ENCODE measurements at places on chromosomes 16 and 17.

DNA sequence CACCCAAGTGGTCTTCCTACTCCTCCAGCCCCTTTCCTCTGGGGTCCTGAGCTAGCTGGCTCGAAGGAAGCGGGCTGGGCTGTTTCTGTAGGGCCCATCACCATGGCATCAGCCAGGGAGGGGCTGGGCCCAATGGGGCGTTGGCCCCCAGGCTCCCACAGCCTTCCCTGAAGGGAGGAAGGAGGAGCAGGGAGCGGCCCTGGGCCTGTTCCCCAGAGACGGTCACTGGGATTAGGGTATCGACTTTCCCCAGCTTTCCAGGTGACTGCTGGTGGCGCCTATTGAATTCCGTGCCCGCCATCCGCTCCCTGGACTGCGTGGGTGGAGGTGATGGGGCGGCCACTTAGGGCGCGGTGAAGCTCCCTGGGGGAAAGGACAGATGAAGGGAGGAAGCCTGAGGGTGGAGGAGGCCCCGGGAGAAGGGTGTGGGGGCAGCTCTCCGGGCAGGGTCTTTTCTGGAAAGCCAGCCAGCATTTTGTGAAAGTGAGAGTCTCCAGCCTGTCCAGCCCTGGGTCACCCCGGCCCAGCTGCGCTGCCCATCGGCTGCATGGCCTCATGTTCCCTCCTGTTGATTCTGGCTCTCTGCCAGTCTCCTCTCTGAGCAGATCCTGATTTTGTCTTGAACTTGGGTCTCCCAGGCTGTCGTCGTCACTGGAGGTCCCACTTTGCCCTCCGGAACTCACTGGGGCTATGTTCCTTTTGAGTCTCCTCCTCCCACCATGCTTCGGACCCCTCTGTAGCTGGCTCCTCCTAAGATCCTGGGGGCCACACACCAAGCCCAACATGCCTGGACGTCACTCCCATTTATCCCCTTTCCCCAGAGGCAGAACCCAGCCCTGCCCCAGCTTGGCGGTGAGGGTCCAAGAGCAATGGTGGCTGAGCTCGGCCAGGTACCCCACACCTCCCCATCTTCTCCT lies 9.8 kb downstream of the NHERF1 start:
- no peak for DNase-seq

DNA sequence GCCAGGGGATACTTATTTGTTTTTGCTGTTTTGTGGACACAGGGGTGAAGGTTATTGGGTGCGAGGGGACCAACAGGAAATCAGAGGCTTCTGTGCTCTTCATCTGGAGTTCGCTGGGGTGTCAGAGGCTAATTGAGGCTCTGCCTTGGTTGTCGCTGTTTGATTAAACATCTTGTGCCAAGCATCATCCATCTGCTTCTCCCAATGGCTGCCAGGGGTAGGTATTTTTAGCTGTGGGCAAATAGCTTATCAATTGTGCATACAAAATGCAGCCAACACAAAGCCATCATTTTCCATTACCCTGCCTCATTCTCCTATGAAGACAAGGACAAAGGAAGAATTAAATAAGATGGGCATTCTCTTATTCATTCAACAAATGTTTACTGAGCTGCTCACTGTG lies 27.8 kb downstream of the GPR139 start:
- no peak for DNase-seq

DNA sequence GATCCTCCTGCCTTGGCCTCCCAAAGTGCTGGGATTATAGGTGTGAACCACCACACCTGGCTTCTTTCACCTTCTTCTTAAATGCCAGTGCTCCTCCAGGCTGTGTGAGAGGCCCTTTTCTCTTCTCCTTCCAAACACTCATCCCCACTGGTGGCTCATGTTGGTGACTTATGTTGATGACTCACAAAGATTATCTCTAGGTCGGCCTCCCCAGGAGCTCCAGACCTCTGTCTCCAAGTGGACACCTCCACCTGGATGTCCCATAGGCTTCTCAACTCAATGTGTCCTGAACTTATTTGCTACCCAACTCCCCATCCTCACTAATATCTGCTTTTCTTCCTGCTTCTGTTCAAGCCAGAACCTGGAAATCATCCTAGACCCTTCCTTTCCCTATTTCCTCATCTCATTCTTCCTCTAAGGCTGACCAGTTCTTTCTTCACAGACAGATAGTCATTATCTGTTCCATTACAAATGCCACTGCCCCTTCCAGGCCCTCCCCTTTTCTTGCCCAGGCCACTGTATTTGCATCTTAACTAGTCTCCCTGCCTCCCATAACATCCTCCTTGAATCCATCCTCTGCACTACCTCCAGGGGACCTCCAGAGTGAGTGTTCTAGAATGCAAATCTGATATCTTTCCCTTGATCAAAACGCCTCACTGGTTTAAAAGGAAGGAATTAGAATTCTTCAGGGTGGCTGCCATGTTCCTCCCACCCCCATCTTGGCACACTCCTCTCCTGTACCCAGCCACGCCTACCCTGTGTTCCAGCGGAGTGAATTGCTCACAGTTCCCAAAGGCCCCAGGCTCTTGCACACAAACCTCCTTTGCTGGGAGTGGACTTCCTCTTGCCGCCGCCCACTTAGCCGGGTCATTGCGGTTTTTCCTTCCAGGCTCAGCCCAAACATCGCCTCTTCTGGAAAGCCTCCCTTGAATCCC lies 34.8 kb upstream of the FBXO47 start:
- DNase-seq, result no peak

GRCh38 chr16:7055443-7055842 lies 277.2 kb upstream of the RBFOX1 start:
- no peak for DNase-seq

- no peak for DNase-seq
Observed at GRCh38 chr17:53475002-53475401, 347.7 kb upstream of the KIF2B start.

GRCh38 chr16:81873206-81873605 lies 94.1 kb downstream of the PLCG2 start:
- no peak for DNase-seq

- no peak for DNase-seq
Observed at GRCh38 chr17:78973792-78974520, 5.8 kb downstream of the LGALS3BP start.

- DNase-seq, result no peak
Observed at GRCh38 chr16:8717892-8718415, 43.5 kb downstream of the ABAT start.

GRCh38 chr17:726271-726919 lies 6.0 kb upstream of the TLCD3A start:
- DNase-seq, result no peak

DNA sequence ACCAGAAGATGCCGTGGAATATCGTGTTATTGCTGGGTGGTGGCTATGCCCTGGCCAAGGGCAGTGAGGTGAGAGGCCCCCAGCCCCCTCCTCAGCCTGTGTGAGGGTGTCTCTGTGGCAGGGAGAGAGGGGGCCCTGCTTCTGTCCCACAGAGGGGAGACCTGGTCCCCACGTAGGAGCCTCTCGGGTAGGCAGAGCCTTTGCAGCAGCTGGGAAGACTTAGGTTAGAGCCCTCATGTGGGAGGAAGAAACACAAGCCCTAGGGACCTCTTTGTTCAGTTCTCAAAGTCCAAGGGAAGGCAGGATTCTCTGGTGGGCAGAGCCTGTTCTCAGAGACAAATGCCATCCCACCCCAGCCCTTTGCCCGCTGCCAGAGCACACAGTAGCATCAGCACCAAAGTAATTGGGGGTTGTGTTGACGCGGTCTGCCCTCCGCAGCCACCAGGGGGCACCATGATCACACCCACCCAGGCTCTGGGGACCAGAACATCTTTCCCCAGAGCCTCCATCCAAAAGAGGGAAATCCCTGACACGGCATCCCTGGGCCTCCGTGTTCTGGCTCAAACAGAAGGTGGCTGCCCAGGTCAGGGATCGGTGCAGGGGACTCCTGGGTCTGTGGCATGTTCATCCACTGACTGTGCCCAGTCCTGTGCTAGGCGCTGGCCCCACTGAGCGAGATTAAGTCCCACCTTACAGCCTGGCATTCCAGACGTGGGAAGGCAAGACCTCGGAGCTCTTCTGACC lies 11.5 kb upstream of the FOXN1 start:
- peak; percentile 79 for DNase-seq

DNA sequence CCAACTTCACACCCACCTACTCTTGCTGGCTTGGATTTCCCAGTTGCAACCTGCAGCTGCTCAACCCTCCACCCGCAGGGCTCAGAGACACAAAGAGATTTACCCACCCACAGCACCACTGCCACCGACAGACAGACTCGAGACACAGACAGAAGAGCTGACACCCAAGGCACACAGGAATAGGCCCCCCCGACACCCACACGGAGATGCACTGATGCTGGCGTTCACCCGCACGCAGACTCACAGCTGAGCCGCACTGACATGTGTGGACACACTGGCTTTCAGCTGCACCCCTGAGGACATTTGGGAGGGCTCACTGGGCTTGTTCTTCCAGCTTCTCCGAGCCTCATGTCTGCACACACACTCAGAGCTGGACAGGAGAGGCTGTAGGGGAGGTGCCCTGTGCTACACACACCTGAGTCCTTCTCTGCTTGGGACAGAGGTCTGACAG lies 8.2 kb downstream of the STX1B start:
- no peak for DNase-seq

DNA sequence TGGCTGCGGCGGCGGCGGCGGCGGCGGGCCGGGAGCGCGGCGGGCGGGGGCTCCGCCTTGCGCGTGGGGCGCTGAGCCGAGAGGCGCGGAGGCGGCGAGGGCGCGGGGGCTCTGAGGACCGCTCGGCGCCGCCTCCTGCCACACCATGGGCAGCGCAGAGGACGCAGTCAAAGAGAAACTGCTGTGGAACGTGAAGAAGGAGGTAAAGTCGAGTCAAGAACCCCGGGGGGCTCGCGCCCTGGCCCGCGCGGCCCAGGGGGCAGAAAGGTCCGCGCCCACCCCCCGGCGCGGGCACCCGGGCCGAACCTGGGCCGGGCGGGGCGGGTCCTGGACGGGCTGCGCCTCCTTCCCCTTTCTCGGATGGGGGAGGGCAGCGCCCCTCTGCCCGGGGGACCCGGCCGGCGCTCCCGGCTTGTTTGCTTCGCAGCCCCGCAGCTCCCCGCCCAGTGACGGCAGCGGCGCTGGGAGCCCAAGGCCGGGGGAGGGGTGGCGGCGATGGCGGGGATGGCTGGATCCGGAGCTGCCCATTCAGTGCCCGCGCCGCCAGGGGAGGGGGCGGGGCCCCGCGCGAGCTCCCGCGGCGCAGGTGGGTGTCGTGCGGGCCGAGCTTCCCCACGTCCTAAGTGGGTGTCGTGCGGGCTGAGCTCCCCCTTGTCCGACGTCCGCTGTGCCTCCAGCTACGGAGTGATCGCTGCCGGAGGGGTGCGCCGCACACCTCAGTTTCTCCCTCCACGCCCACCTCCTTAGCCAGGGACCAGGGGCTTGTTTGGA lies 428 bp downstream of the SGSM2 start:
- DNase-seq, result peak; percentile 55

- no peak for DNase-seq
Observed at GRCh38 chr16:49336581-49336980, 37.0 kb upstream of the C16orf78 start.

GRCh38 chr17:42893359-42893758 lies 7.2 kb upstream of the G6PC1 start:
- DNase-seq, result no peak

DNA sequence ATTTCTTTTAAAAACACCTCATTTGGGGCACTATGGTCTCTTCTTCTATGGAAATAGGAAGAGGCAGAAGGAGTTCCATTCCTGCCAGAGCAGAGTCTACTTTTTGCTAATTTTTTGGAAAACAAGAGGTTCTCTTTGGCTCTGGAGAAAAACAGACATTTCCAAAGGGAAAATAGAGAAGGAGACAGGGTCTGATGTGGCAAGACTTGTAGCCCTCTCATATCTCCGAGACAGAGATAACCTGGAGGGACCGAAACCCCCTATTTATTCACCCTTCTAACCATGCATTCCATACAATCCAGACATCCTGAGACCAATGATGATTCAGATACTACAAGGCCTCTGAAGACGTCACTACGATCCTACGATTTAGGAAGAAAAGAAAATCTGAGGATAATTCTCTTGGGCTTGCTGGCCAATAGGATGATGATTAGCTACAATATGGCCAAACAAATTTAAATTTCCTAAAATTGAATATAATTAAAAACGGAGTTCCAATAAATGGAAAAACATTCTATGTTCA lies 70.2 kb downstream of the HIC1 start:
- no peak for DNase-seq

DNA sequence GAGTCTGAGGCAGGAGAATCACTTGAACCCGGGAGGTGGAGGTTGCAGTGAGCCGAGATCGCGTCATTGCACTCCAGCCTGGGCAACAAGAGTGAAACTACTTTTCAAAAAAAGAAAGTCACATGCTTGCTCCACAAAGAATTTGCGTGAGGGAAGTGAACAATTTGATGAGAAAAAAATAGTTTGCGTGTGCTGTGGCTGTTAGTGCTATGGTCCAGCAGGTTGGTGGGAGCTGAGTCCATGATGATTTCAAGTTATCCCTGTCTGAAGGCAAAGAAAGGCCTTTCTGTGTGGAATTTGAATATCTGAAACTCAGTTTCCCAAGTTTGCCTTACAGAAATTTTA lies 21.0 kb downstream of the PRCD start:
- DNase-seq, result no peak

- DNase-seq, result no peak
Observed at GRCh38 chr16:87834668-87835473, 34.4 kb downstream of the SLC7A5 start.

GRCh38 chr17:61946359-61946758 lies 18.6 kb upstream of the INTS2 start:
- no peak for DNase-seq

- DNase-seq, result no peak
Observed at GRCh38 chr16:11278681-11279628, 2.2 kb downstream of the PRM1 start.

- DNase-seq, result no peak
Observed at GRCh38 chr16:19879241-19879792, 5.3 kb downstream of the GPRC5B start.

All from activated naive CD4-positive, alpha-beta T cell treated with anti-CD3 and anti-CD28 coated beads, Interleukin-2, amount 50 U/mL, for 16 hours (primary cell).